ENCODE measurements at places on chromosomes 12 and 14. TPM values are rescaled to one million over a fixed set of nuclear protein-coding genes. Genes with fewer than 3 reads are reported as not detected.

The IRF9 gene
- total RNA-seq = 66.5 TPM

The IFI27 gene
- under 0.01 TPM for total RNA-seq

DNA sequence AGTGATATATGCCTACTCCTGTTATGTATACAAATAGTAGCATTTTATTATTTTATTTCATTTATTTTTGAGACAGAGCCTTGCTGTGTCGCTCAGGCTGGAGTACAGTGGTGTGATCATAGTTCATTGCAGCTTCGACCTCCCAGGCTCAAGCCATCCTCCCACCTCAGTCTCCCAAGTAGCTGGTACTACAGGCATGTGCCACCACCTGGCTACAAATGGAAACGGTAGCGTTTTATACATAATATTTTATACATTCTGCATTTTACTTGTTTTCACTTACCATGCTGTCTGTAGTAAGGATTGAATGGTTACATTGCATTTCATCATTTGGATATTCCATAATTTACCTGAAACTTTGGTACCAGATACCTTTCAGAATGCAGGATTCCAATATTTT, 14.1 kb downstream of the C1R start:
- no peak for DNase-seq

GRCh38 chr14:51520087-51520486, 131.6 kb upstream of the FRMD6 start:
- no peak for DNase-seq

The AVPR1A gene
- 0.13 TPM for total RNA-seq

DNA sequence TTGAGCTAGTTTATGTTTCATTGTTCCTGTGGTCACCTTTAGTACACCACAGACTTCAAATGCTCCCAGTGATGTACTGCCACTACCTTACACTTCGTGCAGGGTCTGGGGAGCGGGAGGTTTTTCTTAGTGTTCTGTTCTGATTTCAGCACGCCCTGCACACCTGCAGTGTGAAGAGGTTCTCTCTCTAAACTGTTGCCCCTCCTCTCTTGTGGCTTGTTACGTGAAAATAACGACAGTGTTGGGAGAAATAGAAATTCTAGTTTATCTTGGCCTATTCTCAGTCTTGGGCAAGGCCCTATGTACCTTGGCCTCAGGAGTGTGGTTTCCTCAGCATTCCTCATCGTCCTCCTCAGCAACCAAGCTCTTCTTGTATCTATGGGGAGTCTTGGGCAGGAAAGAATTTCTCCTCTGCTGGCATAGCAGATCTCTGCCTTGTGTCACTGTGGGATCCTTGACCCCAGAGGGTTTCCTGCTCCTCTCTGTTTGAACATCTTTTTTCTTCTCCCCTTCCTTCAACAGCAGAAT, 48.6 kb downstream of the EIF2S3B start:
- DNase-seq = no peak

The ADCY6 gene
- total RNA-seq = 26.2 TPM

The RTL1 gene
- 1.1 TPM for total RNA-seq

The C14orf180 gene
- total RNA-seq = not detected

DNA sequence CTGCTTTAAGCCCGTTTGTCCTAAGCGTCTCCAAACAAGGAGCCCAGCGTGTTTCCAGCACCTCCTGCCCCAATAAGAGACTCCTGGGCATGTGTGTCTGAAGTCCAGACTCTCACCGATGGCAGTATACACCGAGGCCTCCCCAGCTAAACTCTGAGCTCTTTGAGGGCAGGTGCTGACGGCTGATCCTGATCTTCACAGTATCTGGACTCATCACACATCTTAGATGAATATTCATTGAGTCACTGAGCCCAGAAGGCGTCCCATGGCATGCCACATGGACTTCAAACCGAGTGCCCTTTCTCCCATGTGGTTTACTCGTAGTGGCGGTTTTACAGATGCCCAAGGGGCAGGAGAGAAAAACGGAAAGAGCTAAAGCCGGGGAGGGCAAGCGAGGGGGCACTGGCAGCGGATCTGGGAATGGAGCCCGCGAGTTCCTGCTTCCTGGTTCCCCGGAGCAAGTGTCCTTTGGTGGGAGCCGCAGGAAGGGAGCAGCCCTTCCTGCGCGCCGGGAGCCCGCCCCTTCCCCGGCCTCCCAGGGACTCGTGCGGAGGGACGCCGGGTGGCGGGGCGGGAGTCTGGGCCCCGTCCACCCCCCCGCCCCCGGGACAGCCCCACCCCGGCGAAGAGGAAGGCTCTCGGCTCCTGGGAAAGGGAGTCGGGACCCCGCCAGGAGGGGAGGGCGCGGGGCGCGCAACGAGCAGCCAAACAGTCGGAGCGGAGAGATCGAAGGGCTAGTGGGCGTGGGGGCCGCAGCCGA, 585 bp upstream of the TEAD4 start:
- no peak for DNase-seq

The SLC17A8 gene
- total RNA-seq = under 0.01 TPM

All from kidney epithelial cell (primary cell).